ENCODE measurements at places on chromosomes 12 and 14.

GRCh38 chr12:72272731-72273498 is 745 bp downstream of the TRHDE start:
- H3K4me3 ChIP-seq: peak overlapping the region; percentile 59
- peaks cover 84% of the 10 kb centered on the region for H3K27me3 ChIP-seq
- peaks cover 12% of the 10 kb centered on the region for H3K4me1 ChIP-seq

DNA sequence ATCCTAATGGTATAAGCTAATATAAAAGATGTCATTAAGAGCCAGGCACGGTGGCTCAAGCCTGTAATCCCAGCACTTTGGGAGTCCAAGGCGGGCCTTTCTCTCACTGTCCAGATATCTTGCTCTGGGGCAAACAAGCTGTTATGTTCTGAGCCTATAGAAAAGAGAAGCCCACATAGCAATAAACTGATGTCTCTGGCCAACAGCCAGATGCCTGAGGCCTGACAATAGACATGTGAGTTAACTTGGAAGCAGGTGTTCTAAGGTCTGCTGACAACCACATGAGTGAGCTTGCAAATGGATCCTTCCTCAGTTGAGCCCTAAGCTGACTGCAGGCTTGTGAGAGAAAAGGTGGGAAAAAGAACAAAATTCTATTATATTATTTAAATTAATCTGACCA is 25.0 kb downstream of the YAF2 start:
- no peak overlapping the region for H3K4me3 ChIP-seq
- H3K27me3 ChIP-seq: no peaks in the 10 kb centered on the region
- H3K27ac ChIP-seq: no peak overlapping the region
- no peak for ATAC-seq
- H3K36me3 ChIP-seq: peaks cover 20% of the 10 kb centered on the region
- H3K4me1 ChIP-seq: no peaks in the 10 kb centered on the region

- no peaks in the 10 kb centered on the region for H3K36me3 ChIP-seq
- peaks cover 12% of the 10 kb centered on the region for H3K4me1 ChIP-seq
- peak; percentile 17 for ATAC-seq
- peak overlapping the region; percentile 23 for H3K4me3 ChIP-seq
Observed at GRCh38 chr14:50362764-50363713, 33.6 kb downstream of the CDKL1 start.

DNA sequence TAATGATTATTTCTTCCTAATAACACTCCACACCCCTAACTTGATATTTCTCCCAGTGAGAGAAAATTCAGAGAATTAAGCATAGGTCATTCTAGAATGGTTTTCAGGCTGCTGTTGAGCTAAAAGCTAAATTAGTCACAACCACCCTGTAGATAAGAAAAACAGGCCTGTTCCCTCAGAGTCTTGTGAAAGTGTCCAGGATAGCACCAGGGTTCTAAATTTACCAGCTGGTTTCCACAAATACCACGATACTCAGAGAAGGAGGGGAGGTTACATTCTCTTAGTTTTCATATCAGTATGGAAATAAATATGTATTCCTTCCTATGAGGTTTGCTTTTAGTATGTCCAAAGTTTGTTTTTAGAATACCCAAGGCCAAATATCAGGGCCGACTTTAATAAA is 66.0 kb upstream of the YARS2 start:
- H3K27me3 ChIP-seq: peaks cover 7% of the 10 kb centered on the region
- no peak for ATAC-seq
- H3K4me3 ChIP-seq: no peak overlapping the region
- no peak overlapping the region for H3K27ac ChIP-seq
- H3K36me3 ChIP-seq: no peaks in the 10 kb centered on the region

GRCh38 chr14:72590577-72590976 is 303.3 kb downstream of the DPF3 start:
- no peaks in the 10 kb centered on the region for H3K27me3 ChIP-seq
- H3K4me3 ChIP-seq: no peak overlapping the region

DNA sequence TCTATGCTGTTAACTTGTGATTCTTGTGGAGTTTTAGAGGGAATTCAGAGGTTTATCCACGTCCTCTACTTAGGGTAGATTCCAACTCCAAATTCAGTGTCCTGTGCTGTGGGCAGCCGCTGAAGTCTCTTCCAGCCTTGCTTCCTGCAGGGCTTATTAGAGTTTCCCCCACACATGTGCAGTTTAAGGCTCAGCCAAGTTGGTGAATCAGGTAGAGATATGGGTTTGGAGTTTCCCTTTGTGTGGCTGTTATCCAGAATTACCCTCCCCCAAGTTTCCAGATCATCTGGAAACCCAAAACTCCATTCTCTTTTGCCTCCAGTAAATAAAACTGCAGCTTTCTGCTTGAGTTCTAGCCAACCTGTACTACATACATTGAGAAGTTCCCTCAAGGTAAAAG is 853.7 kb downstream of the GALC start:
- no peak overlapping the region for H3K27ac ChIP-seq
- H3K4me1 ChIP-seq: no peaks in the 10 kb centered on the region
- no peaks in the 10 kb centered on the region for H3K27me3 ChIP-seq
- no peak overlapping the region for H3K4me3 ChIP-seq
- ATAC-seq: no peak

GRCh38 chr12:105342464-105342863 is 12.0 kb downstream of the C12orf75 start:
- no peak overlapping the region for H3K4me3 ChIP-seq
- ATAC-seq: no peak

GRCh38 chr14:90489916-90490719 is 93.3 kb downstream of the CALM1 start:
- ATAC-seq: no peak
- H3K4me3 ChIP-seq: no peak overlapping the region
- H3K27ac ChIP-seq: peak overlapping the region; percentile 22

DNA sequence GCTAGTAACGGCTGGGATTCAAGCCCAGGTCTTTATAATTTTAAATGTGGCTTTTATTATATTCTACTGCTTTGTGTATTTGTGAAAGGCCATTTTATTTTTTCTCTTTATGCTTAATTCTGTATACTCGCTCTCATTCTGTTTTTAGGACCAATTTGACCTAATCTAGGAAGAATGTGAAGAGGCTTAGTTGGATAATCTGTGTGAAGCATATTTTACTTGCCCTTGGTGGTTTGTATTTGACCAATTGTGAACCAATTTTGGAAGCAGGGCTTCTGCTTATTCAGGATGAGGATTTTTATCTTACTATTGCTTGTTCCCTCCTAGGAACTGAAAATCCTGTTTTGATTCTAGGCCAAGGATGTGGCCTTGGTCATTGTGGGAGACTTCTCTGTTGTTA is 113.1 kb downstream of the TTC6 start:
- no peaks in the 10 kb centered on the region for H3K27me3 ChIP-seq
- H3K4me1 ChIP-seq: no peaks in the 10 kb centered on the region
- no peak for ATAC-seq
- H3K36me3 ChIP-seq: no peaks in the 10 kb centered on the region
- H3K4me3 ChIP-seq: no peak overlapping the region

GRCh38 chr14:56487761-56488160 is 91.8 kb upstream of the TMEM260 start:
- ATAC-seq: no peak
- H3K27ac ChIP-seq: no peak overlapping the region
- H3K36me3 ChIP-seq: no peaks in the 10 kb centered on the region
- H3K27me3 ChIP-seq: no peaks in the 10 kb centered on the region
- no peak overlapping the region for H3K4me3 ChIP-seq

GRCh38 chr12:95336387-95337067 is 118.9 kb downstream of the VEZT start:
- H3K36me3 ChIP-seq: no peaks in the 10 kb centered on the region
- peak overlapping the region; percentile 54 for H3K27ac ChIP-seq
- H3K4me1 ChIP-seq: no peaks in the 10 kb centered on the region
- ATAC-seq: peak; percentile 82
- no peak overlapping the region for H3K4me3 ChIP-seq

DNA sequence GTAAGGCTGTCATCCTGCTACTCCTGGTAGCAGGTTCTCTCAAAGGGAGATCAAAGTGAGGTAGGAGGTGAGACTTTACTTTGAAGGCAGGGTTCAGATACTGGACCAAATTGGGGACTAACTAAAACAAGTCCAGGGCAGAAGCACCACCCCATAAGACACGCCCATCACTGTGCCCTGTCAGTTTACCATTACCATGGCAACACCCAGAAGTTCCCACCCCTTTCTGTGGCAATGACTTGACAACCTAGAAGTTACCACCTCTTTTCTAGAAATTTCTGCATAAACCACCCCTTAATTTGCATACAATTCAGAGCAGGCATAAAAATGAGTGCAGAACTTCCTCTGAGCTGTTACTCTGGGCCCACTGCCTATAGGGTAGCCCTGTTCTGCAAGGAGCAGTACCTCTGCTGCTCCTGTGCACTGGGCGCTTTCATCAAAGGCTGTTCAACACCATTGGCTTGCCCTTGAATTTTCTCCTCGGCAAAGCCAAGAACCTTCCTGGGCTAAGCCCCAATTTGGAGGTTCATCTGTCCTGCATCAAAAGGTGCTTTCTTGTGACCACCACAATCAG is 64.8 kb upstream of the MAX start:
- H3K27ac ChIP-seq: no peak overlapping the region
- H3K4me1 ChIP-seq: no peaks in the 10 kb centered on the region
- peaks cover 25% of the 10 kb centered on the region for H3K27me3 ChIP-seq
- no peaks in the 10 kb centered on the region for H3K36me3 ChIP-seq

GRCh38 chr14:49051328-49052060 is 534.7 kb downstream of the RPS29 start:
- H3K27ac ChIP-seq: no peak overlapping the region
- no peaks in the 10 kb centered on the region for H3K4me1 ChIP-seq
- H3K36me3 ChIP-seq: no peaks in the 10 kb centered on the region
- no peak for ATAC-seq
- H3K27me3 ChIP-seq: no peaks in the 10 kb centered on the region

DNA sequence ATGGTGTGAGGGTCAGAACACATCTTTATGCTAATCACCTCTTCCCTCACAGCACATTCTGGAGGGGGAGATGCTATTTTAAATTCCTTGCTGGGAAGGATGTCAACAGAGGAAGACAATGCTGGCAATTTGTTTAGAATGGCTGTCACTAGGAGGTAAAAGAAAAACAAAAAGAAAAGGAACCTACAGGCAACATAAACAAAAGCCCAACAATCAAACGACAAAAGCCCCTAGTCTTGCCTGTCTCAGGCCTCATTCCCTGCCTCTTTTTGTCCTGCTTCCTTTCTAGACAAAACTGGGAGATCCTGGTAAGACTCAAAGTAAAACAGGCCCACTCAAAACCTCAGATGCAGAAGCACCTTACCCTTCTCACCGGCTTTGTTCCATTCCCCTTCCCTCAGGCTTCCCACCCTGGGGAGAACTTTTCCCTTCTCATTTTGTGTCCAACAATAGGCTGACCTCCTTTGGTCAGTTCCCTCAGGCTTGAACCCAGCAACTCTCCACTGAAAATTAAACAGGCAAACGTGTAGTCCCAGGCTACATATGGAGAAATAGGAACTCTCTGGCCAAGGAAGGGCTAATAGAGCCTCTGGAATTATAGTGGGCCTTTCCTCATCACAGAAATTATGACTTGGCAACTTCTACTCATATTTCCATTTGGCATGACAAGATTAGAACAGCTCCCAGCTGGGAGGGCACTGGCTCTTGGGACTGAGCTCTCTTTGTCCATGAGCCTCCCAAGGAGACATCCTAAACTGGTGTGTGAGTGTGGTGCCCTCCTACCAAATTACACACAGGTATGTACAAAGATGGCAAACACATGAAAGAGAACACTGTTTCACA is 193.0 kb downstream of the MON2 start:
- no peaks in the 10 kb centered on the region for H3K4me1 ChIP-seq
- no peak overlapping the region for H3K27ac ChIP-seq
- ATAC-seq: no peak
- H3K36me3 ChIP-seq: no peaks in the 10 kb centered on the region
- no peaks in the 10 kb centered on the region for H3K27me3 ChIP-seq

DNA sequence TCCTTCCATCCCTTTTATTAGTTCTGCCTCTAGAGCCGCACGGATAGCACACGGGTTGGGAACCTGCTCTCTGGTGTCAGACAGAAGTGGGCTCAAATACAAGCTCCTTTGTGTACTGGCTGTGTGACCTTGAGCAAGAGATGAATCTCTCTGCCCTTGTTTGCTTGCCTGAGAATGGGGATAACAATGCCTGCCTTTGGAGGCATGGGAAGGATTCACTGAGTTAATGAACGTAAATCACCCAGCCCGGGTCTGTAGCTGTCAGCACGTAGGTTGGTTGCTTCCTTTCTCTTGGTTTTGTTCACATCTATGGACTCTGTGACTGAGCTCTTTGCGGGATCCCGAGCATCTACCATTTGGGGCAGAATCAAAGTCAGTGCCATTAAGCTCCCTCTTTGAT is 79.3 kb upstream of the NRXN3 start:
- peaks cover 13% of the 10 kb centered on the region for H3K27me3 ChIP-seq
- no peak for ATAC-seq
- no peak overlapping the region for H3K4me3 ChIP-seq
- no peaks in the 10 kb centered on the region for H3K36me3 ChIP-seq

GRCh38 chr14:64828071-64828470 is 51.6 kb downstream of the SPTB start:
- no peaks in the 10 kb centered on the region for H3K36me3 ChIP-seq
- no peak overlapping the region for H3K27ac ChIP-seq
- H3K27me3 ChIP-seq: no peaks in the 10 kb centered on the region

DNA sequence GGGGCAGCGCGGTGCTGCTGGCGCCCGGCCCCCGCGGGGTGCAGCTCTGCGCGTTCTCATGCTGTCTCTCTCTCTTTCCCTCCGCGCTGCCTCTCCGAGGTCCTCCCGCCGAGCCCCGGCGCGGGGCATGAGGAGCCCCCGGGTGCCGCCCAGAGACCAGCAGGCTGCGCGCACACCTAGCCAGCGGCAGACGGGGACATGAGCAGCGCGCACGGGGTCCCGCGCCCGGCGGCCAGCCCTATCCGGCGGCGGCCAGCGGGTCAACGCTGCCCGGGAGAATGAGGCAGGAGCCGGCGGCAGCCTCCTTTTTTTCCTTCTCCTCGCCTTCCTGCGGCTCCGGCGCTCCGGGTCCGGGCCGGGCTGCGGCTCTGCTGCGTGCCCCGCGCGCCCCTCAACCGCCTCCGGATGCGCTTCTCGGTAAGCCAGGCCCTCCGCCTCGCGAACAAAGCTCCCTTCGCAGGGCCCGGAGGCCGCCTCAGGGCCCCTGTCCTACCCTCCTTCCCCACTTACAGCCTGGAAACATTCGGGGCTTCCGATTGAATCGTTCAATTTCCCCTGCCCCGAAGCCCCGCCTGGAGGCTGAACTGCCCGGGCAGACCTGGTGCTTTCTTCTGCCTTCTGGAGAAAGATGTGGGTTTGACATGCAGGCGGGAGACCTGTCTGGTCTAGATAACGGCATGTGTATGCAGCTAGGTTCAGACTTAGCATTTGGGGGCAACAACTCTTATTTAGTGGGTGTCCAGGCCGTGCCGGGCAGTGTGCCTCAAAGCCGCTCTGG is at the start of gene TUNAR:
Gene TUNAR, plus strand, starts transcription at position 72 of the 778 bp plus-strand sequence.
- ATAC-seq: no peak
- peak within 1 kb of the TSS; percentile 43 for H3K4me3 ChIP-seq
- H3K36me3 ChIP-seq: no peaks in the 10 kb centered on the region
- H3K4me1 ChIP-seq: no peaks in the 10 kb centered on the region
- peaks cover 87% of the 10 kb centered on the region for H3K27me3 ChIP-seq
- no peak within 1 kb of the TSS for H3K27ac ChIP-seq

DNA sequence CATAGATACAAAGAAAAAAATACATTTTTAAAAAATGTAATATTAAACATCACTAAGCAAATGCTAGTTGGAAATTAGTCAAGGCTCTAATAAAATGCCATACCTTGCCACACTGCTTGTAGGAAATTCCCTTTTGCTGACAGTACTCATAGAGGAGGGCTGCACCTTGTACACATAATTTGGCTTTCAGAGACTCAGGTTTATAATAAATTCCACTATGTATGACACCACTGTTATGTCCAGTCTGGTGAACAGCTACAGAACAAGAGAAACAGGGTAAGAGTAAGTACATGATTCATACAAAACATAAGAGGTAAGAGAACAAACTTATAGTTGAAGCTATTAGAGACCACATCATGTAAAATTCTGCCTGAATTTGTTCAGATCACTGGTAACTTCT is 10.1 kb downstream of the L2HGDH start:
- no peak for ATAC-seq
- H3K4me3 ChIP-seq: no peak overlapping the region
- no peaks in the 10 kb centered on the region for H3K4me1 ChIP-seq
- H3K27me3 ChIP-seq: no peaks in the 10 kb centered on the region
- no peak overlapping the region for H3K27ac ChIP-seq
- no peaks in the 10 kb centered on the region for H3K36me3 ChIP-seq
